ENCODE measurements at places on chromosomes 1 and 21.

DNA sequence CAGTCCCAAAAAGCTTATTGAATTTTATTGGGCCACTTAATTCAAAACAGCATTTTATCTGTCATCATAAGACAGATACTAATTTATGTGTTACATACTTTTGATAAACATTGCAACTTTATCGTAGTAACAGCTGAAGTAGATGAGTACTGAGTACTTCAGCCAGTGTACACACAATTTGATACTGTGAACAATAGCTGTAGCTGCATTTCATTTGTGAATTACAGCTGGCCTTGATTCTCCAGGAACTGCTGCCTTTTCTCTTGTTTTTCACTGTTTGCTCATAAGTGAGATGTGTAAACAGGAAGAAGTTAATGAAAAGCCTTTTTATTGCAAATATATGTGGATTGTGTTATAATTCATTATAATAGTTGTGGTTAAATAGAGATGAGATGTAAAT, 10.2 kb downstream of the UAP1 start:
- no peak for DNase-seq

GRCh38 chr1:3103967-3104677, 35.1 kb downstream of the PRDM16 start:
- no peak for DNase-seq

DNA sequence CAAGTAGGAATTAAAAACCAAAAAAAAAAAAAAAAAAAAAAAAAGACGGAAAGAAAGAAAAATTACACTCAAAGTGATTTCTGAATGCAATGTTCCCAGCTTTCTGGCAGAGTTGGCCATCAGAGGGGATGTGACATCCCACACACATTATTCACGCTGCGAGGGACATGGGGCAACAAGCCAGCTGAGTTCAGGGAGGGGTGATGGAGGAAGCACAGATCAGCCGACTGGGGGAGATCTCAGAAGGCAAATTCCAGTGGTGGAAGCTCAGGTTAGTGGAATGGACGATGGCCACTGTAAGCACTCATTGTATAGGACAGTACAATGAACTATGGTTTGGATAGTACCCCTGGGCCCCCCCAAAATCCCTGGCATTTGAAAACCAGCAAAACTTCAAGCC, 311.9 kb downstream of the PCP4 start:
- no peak for DNase-seq

GRCh38 chr1:156465747-156466365, 34.7 kb downstream of the MEF2D start:
- no peak for DNase-seq

- no peak for DNase-seq
Measured at GRCh38 chr1:55120538-55120937, 81.2 kb downstream of the PCSK9 start.

DNA sequence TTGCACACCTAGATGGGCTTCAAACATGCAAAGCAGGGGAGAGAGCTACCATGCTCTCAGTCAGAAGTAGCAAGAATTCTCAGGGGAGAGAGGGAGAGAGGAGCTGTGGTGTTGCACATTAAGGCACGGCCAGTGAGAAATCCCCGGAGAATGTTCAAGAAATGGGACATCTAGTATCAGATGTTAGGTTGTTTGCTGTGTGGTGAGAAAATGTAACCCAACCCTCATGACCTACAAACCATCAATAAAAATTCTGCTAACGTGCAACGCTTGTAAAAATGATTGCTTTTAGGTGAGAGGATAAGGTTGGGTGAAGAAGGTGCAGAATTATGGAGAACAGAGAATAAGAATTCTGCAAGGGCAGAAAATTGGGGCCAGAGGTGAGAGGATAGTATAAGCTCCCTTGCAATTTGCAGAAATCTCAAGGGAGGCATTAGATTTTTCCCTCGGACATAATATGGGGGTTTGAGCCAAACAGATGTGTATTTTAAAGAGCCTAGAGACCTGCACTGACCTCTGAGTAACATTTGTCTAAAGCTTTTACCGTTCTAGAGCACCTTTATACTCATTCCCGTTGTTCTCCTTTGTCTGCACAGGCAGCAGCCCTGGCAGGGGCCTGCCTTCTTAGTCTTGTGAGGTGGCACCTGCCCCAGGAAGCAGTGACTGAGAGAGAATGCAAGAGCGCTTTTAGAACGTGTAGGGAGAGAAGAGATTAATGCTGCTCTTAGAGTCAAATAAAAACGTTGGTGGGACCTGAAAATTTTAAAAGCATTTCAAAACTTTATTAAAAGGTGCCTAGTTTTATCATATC, 25.4 kb upstream of the KIAA0040 start:
- no peak for DNase-seq

DNA sequence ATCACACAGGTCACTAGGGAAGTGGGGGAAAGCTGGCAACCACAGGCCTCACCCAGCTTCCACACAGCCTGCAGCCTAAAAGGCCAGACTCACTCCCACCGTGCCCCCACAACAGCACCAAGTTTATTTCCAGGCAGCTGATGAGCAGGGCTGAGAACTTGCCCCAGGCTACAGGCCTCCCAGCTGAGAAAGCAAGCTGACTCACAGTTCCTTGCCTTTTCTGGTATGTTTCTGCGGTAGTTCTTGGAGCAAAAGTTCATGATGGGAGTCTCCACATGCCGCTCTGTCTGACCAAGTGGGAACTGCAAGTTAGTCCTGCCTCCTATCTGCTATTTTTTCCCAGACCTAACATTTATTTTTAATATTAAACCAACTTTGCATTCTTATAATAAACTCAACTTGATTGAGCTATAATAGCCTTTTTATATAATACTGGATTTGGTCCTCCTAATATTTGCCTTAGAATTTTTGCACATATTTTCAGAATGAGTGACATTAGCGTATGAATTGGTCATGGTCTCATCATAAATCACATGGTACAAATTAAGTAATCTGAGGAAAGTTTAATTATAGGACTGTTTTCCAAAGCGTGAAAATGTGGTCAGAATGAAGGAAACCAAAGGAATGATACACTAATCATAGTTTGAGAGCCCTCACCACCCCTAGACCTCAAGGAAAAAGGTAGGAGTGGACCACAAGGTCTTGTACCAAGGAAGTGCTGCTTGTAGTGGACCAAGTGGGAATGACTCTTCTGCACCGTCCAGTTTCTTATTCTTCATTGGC, 30.7 kb downstream of the RPAP2 start:
- no peak for DNase-seq

GRCh38 chr1:206782448-206782847, 10.2 kb upstream of the IL10 start:
- DNase-seq = no peak

DNA sequence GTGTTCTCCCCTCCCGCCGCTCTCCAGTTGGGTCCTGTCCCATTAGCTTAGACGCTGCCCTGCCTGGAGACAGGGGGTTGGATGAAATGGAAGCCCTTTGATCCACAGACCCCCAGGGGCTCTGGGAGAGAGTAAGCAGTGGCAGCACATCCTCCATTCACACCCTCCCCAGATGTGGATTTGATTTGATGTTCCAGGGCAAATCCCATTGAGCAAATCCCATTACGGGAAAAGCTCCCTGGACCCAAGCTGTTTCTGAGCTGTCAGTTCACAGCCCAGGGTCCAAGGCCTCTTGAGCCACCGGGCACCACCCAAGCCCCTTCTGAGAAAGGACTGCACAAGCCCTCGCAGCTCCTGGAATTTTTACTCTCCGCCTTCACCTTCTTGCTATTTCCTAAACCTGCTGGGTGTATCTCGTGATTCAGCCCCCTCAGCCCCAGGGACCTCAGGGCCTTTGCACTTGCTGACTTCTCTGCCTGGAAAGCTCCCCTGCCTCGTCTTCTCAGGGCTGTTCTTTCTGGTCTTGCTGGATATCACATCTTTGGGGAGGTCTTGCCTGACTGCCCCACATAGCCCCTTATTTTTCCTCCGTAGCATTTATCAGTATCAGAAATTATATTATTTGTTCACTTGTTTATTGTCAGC, 101.1 kb downstream of the PAX7 start:
- DNase-seq = no peak

- DNase-seq = no peak
Measured at GRCh38 chr1:247337250-247337746, 5.6 kb upstream of the ZNF496 start.

GRCh38 chr1:113901191-113901590, 3.4 kb downstream of the AP4B1 start:
- no peak for DNase-seq

DNA sequence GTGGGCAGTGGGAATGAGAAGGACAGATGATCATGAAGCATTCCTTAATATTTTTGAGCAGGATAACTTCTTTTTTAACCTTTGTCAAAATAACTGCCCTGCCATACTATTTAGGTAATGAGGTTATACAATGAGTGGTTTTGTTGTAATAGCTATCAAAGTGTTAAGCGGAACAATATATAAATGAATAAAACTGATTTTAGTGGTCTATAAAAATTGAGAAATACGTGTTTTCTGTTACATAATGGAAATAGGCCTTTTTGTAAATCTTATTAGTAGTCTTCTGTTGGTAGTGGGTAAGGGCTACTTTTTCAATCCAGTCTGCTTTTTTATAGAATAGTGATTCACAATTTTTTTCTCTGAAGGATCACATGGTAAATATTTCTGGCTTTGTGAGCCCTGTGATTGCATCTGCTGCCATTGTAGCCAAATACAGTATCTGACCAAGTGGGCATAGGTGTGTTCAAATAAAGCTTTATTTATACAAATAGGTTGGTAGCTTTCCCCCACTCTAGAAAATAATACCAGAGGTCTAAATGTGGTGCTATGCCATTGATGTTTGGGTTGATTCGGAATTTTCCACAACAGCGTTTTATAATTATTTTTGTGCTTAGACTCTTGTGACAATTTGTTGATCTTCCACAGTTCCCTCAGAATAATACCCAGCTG, 4.3 kb downstream of the NEK7 start:
- DNase-seq = no peak

- peak; percentile 58 for DNase-seq
Measured at GRCh38 chr1:248840946-248841345, 2.9 kb downstream of the ZNF672 start.

DNA sequence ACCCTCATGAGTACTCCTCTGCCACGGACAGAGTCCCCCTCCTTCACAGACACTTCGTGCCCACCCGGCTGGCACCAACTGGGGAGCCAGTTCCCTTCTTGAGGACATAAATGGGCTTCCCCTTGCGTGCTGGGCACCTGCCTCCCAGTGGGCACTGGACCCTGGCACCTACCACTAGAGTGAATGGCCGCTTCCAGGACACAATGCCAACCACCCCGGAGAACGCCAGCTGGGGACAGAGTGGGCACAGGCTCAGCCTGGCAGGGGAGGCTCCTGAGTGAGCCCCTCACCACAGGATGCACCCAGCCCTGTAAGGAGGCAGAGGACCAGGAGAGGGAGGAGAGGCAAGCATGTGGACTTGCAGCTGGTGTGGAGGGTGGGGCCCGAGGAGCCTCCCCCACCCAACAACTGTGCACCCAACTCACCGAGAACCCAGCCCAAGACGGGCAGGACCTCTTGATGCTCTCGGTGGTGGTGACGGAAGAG, 1.0 kb downstream of the ENTREP3 start:
- no peak for DNase-seq

- peak; percentile 14 for DNase-seq
Measured at GRCh38 chr1:10852486-10852885, 56.0 kb upstream of the CASZ1 start.

- DNase-seq = no peak
Measured at GRCh38 chr1:95304803-95305202, 70.8 kb downstream of the RWDD3 start.

GRCh38 chr1:200265881-200266280, 144.0 kb downstream of the ZNF281 start:
- DNase-seq = no peak

All from stromal cell of bone marrow (primary cell).